ENCODE measurements at places on chromosomes 2 and 18.
A peak's percentile ranks its signal among the peaks of the same experiment; 100 is the strongest.

- DNase-seq = no peak
These were observed 14.4 kb upstream of the STON1 start for GRCh38 chr2:48515513-48515985.

DNA sequence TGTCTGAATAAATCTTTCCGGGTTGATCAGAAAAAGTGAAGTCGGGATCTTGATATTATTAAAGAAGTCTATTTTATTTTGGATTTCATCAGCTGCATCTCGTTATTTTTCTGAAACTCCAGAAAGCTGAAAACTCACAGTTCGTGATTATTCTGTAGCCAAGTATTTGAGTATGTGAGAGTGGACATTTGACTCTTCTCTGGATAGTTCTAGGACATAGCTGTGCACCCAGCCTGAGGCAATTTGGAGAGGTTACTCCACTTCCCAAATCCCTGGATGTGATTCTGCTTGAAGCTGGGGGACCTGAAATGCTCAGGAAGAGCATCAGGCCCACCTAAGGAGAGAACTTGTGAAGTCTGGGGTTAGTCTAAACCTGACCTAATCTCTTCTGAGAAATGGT is 117.6 kb upstream of the PID1 start:
- no peak for DNase-seq

DNA sequence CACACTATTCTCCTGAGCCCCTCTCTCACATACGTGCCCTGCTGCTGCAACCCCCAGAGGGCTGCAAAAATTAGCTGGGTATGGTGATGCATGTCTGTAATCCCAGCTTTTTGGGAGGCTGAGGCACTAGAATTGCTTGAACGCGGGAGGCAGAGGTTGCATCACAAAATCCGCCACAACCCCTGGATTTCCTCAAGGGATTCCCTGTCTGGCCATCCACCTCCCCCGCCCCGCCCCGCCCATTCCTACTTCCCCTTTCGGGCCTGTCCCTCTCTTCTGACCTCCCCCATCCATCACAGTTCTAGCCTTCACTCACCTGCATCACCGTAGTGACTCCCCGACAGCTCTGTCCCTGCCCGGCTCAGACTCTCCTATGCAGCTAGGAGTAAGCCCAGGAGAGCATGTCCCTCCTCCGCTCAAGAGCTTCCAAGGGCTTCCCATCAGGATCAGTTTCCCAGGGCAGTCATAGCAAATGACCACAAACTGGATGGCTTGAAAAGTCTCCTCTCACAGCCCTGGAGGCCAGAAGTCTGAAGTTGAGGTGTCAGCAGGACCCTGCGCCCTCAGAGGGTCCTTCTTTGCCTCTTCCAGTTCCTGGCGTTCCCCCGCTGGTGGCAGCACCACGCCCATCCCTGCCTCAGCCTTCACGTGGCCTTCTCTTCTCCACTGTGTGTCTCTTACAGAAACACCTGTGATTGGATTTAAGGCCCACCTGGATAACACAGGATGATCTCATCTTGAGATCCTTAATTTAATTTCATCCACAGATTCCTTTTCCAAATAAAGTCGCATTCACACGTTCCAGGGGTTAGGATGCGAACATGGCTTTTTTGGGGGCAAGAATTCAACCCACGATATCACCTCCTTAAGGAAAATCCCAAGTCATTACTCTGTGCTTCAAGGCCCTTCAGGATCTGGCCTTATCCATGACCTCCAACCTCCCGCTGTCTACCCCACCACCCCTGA is 58.5 kb downstream of the HS1BP3 start:
- DNase-seq = peak; percentile 53

DNA sequence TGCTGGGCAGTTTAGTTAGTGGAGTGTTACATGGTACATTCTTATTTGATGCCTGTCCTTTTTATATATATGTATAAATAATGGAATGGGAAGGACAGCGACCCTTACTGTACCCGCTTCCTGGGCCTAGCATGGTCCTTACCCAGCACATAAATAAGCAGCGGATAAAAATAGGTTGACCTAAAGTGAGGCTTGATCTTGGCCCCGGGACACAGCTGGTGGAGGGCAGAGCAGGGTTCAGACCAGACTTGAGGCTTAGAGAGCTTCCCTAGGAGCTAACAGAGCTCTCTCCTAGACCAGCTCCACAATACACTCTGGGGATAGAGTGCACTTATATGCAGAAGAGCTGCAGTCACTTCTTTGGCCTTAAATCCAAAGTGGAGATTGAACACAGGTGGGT is 46.9 kb upstream of the RPL31 start:
- DNase-seq = no peak

DNA sequence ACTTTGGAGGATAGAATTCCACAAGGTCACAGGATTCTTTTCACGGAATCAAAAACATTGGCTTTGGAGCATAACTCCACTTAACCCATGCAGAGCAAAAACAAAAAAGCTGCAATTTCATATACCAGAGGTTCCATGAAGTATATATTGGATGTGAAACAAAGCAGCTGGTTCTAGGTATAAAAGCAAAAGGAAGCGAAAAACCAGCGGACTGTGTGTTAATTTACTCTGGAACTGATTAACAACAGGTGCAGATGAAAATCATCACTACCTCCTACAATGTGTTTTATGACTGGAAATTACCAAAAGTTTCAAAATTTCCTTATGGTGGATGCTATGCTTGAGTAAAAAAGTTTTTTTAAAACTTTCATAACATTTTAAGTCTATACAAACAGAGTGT is 54.4 kb upstream of the LINC00305 start:
- no peak for DNase-seq

DNA sequence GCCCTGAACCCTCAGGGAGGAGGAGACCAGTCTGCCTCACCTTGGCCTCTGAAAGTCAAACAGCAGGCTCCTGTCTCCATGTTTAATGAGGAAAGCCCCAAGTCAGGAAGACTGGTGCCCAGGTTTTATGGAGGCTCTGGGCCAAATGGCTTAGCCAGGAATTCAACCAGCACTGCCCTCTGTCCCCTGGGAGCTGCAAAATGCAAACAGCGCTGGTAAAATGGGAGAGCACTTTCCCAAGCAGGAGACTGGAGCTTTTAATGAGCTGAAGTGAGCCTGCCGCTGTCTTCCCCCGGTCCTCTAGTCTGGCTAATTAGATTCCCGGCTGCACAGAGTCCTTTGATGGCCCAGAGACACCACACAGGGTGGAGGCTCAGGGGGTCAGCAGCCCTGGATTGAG is 276.0 kb upstream of the TRIB2 start:
- peak; percentile 78 for DNase-seq

DNA sequence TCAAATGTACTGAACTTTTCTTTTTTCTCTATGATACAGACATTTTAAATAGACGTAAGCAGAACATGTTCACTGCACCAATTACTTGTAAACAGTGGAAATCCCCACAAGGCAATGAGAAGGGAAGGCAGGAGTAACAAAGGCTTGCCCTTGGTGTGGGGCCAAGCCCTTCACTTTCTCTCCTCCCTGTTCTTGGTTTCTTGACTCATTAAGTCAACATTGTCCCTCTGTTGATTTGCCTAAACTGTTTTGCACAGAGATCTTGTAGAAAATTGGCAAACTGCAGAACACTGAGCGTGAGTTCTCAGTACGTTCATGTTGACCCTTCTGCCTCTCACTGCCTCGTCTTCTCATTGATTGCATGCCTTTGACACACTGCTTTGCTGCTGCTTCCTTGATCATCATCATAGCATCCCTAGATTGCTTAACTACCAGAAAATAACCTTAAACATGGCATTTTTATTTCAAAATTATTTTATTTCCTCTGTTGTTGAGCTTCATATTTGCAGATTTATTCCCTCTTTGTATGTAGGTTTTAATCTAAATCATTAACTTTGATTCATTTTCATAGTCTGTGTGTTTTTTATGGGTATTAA is 257.7 kb downstream of the PTGR3 start:
- no peak for DNase-seq

- no peak for DNase-seq
These were observed 4.3 kb downstream of the SIX3 start for GRCh38 chr2:44945676-44946371.

- DNase-seq = peak; percentile 58
These were observed 132.6 kb downstream of the ACTR3 start for GRCh38 chr2:114022360-114023085.

GRCh38 chr2:155389224-155389623 is 690.7 kb downstream of the KCNJ3 start:
- DNase-seq = no peak

GRCh38 chr2:43438342-43438741 is 157.5 kb downstream of the THADA start:
- no peak for DNase-seq

GRCh38 chr2:158914731-158915130 is 53.7 kb upstream of the TANC1 start:
- no peak for DNase-seq

Measured in islet precursor cell (in vitro differentiated cells).